ENCODE measurements at places on chromosomes 6 and 20.

DNA sequence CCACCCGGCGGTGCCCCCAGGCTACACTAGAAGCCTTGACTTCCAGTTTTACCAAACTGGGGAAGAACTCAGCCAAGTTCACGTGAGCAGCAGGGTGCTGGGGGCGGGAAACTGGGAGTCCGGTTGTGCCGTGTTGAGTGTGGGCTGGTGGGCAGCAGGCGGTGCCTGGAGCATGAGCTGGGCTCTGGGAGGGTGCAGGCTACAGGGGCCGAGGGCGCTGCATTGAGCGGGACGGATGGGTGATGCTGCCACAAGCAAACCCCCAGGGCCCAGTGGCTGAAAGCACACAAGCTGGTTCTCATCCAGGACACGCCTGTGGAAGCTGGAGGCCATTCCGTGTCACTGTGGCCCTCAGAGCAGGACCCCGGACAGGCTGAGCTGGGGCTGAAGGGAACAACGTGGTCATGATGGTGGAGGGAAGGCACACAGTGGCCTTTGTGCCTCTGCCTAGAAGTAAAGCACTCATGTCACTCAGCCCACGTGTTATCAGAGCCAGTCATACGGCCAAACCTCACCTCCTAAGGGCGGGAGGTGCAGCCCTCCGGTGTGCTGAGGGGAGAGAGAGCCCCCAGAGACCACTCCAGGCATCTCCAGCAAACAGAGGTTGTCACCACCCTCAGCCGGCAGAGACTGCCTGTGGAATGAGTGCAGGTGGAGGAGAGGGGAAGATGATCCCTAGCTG is 29.5 kb downstream of the RBM38 start:
- DNase-seq: no peak

GRCh38 chr6:126848119-126848518 is 270.4 kb upstream of the RSPO3 start:
- no peak for DNase-seq

DNA sequence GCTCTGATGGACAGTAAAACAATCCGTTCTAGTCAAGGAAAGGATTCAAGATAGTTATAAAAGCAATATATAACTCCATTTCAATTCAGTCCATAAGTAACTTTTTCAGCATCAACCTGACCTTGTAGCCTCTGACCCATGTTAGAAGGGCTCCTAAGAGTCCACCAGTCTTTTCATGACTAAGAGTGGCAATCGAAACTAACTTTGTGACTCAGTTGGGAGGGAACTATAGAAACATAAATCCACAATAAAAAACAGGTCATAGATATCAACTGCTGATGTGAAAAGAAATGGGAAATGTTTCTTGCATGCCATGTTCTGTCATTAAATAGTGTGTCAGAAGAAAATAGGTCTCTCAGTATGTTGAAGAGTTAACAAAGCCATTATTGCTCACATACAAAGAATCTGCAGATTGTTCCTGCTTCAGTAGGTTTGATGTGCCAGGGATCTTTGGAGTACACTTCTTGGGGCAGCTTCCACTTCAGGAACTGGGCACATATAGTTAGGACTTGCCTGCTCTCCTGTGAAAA is 16.2 kb upstream of the RBL1 start:
- DNase-seq: no peak

DNA sequence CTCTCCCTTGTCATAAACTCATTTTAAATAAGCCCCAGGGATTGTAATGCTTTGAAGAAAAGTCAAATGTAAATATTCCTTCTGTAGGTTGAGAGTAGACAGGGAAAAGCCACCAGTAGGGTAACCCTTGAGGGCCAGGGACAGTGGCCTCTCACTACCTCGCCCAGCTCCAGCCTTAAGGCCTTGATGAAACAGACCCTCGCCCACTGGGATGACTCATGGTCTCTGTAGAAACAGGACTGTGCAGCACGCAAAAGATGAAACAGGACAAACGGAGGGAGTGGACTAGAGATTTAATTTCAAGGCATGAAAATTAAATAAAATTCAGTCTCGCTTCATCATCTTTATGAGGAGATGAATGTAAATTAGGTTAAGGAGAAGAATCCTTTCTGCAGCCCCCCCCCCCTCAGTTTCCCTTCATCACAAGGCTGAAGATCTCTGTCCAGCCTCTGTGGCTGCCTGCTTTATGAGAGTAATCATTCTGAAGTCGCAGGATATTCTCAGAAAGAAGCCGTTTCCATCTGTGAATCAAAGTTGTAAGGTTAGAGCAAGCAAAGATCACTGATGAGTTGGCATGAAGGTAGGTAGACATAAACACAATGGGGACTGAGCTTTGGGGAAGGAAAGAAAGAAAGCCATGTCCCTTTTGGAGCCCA is 60.4 kb downstream of the TMEM200A start:
- no peak for DNase-seq

GRCh38 chr20:64115171-64115911 is 8.0 kb upstream of the NPBWR2 start:
- DNase-seq: peak; percentile 3

GRCh38 chr6:4560221-4561077 is 215.8 kb upstream of the CDYL start:
- DNase-seq: no peak

- DNase-seq: no peak
Measured at GRCh38 chr20:7505152-7505834, 435.0 kb downstream of the HAO1 start.

DNA sequence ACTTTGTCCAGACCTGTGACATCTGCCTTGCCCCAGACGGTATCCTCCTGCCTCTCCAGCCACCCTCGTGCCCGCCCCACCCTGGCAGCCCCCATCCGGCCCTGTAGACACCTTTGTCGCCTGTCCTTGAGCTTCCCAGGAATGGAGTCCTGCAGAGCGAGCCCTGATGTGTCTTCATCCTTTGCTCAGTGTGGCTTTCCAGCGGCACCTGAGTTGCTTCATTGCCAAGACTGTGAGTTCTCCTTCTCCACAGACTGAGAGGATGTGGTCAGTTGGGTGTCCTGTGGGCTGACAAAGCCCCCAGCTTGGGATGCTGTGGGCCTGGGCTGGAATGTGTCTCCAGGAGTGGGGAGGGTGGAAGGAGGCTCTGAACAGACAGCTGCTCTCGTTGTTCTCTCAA is 1.7 kb upstream of the CST4 start:
- no peak for DNase-seq

DNA sequence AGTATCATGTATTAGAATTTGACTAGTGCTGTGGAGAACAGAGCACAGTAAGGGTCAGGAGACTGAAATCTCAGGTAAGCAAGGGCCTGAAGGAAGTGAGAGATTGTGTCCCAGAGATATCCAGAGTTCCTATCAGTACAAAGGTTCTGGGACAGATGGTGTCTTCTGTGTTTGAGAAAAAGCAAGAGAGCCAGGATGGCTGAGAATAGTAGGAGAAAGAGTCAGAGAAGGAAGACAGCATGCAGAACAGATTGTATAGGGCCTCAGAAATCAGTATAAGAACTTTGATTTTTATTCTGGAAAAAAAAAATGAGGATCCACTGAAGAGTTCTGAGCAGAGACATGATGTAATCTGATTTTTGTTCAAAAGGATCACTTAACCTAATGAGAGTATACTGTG is 74.8 kb upstream of the PLN start:
- no peak for DNase-seq

DNA sequence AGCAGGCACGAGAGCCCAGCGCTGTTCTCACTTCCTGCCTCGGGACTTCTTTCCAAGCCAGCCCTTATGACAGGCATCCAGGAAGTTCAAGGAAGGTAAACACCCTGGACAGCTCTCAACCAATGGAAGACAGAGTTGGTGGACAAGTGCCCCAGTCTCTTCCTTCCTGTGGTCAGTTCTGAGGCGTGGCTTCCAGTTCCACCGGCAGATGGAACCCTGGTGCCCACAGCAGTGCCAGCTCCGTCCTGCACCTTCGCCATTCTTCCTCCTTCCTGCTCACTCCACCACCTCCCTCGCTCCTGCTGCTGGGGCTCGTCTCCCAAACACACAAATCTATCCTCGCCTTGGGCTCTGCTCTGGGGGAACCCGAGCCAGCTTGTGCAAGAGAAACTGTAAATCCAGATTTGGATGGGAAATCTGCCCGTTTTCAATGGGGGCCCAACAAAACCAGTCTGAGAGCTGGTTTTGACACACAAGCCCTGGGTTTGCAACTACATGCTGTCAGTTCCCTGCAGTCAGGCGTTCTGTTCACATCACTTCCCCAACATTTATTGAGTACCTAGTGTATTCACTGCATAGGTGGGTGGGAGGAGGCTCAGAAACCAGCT is 162.7 kb downstream of the GRM4 start:
- no peak for DNase-seq

DNA sequence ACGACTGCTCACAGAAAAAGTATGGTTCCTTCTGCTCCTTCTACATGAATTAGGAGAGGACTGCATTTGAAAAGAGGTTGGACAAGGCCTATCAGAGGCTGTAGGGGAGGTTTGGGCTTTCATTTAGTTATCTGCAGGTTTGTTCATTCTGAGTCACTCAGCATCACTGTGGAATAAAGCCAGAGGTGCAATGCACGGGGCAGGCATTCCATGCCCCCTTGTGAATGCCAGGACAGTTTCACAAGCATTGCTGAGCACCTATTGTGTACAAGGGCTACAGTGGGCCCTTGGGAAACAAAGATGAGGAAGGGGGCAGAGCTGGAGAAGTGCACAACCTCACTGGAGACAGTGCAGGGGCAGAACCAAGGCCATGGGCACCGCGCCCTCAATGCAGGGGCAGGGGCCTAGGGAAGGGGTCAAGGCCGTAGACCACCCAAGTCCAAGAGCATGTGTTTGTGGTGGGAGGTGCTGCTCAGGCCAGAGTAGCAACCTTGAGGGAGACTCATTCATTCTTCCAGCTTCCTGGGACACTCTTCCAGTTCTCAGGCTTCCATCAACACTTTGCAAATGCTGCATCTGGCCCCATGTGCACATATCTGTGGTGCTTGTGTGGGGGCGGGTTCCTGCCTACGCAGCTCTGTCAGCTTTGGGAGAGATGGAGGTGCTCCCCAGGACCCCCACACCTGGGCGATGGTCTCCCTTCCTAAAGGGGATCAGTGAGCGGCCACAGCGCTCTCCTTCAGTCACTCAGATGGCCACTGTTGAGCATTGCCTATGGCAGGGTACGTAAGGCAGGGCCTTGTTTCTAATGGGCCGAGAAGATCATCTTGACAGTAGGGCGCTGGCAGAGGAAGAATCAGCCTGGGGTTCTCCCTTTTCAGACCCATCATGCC is 204.5 kb downstream of the SYNDIG1 start:
- no peak for DNase-seq

DNA sequence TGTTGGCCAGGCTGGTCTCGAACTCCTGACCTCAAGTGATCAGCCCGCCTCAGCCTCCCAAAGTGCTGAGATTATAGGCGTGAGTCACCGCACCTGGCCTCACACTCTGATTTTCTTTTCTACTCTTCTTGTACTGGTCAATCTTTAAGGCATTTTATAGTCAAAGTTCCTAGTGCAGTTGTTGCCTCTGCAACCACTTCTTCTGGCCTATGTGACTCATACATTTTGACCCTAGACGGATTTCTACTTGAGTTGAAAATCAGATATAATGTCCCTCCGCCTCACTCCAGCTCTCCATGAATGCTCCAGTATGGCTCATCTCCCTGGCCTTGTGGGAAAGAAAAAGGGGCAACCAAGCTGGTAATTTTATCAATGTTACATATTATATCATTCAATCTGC is 42.4 kb downstream of the TNFRSF21 start:
- no peak for DNase-seq

GRCh38 chr6:151765444-151765886 is 42.0 kb upstream of the ESR1 start:
- peak; percentile 41 for DNase-seq

GRCh38 chr6:32609731-32610640 is 20.3 kb upstream of the HLA-DRB1 start:
- peak; percentile 68 for DNase-seq

DNA sequence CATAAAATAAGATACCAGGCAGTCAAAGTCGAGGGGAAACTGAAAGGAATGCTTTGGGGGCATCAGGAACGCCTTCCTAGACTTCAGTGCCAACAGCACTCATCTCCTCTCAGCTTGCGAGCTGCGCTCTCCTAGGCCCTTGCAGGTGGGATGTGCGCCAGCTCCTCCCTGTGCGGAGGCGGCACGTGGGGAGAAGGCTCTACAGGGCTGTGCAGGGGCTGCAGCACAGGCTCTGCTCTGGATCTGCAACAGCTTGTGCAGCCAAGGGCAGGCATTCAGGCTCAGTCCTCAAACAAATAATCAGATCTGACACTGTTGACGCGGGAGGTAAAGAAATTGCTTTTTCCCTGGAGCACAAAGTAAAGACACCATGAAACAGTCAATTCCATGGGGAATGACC is 144.8 kb downstream of the TTLL2 start:
- DNase-seq: no peak

DNA sequence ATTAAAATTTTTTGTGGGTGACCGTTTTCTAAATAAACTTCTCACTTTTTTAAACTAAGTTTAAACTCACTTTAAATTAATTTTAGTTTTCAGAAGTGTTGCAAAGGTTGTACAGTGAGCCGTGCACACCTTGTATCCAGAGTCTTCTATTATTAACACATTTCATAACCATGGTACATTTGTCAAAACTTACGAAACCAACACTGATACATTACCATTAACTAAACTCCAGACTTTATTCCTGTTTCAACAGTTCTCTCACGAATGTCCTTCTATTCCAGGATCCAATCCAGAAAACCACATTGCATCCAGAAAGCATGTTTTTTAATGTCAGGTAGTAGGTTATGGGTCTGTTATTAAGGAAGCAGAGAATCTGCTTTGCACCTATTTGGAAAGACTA is 319.9 kb downstream of the CBLN4 start:
- DNase-seq: no peak

- peak; percentile 71 for DNase-seq
Measured at GRCh38 chr20:38893565-38894090, 32.6 kb upstream of the FAM83D start.

DNA sequence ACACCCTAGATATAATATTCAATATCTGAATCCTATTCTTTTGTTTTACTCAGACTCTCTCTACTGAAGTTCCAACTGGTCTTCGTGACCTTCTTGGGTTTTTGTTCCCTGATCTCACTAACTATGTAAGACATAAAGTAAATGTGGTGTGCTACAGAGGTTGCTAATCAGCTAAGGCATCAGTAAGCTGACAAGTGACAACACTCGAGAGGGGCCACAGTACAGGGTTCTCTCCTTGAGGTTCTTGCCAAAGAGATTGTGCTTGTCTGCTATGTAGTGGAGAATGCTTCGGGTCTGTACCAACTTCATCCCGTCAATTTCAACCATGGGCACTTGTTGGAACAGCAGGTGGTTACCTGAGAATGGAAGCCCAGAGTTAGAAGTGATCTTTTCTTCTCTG is 9.9 kb downstream of the GSTA4 start:
- DNase-seq: no peak

GRCh38 chr20:34543463-34544056 is 15.0 kb upstream of the MAP1LC3A start:
- no peak for DNase-seq

DNA sequence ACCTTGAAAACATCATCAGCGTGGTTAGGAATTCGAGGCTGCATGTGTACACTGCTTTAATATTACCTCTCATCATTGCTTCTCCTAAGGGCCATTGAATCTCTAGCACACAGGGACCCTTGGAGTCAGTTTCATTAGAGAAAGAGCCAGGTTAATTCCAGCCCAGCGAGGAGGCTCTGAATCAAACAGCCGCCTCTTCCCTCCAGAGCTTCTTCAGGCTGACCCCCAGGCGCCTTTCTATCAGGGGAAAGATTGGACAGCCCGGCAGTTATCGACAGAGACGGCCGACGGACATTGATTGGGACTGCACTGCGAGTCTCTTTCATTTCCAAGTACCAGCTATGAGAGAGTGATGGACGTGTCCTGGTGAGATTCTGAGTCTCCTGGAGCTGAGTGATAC is 159.2 kb downstream of the ANKRD60 start:
- no peak for DNase-seq
